ENCODE measurements at places on chromosomes 6 and 20.

DNA sequence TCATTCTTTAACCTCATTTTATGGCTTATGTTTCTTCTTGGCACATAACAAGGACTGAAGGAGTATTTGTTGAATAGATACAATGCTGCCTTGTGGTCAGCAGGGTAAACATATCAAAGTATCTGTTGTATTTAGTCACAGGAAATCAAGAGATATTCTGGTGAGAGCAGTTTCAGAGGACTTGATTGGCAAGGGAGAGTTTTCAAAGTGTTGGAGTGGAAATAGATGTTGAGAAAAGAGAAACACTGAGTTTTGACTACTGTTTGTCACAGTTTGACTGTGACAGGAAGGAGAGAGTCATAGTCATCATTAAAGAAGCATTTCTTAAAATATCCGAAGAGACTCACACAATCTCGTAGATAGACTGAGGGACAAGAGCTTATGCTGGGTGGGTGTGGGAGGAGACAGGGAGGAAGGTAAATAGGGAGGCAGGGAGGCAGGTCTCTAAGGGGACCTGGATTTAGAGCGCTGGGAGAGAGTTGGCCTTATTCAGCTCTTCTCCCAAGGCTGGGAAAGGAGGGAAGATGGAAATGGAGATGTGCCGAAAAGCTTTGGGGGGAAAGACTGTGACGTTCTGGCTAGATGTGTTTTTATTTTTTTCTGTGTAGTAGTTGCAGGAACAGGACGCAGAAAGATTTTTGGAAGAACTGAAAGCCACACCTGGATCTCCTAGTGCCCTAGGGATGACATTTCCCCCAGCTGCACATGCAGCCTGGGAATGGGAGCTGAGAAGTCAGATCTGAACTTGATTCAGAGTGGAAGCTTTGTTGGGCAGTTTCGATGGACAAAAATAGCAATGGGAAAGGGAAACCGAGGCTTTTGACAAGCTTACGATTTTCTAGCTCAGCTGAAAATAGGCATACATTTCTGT is 65.0 kb upstream of the IFNGR1 start:
- DNase-seq: no peak

DNA sequence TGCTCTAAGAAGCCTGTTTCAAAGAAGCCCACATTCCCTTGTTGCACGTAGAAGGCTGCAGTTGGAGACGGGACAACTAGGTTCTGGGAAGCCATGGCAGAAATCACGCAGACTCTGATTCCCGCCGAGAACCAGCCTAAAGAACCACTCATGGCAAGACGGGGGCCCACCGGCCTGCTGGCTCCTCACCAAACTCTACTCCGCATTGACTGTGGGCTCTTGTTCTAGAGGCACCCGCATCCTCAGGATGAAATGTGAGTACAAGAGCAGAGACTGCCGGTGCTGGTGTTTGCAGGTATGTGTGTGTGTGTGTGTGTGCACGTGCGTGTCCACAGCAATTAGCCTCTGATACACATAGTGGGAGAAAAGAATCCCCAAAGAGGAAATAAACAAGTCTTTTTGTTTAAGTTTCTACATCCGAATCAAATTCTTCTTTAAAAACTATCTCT is 42.3 kb upstream of the NR2E1 start:
- DNase-seq: no peak

- no peak for DNase-seq
These were observed 226.3 kb upstream of the DTNBP1 start for GRCh38 chr6:15888798-15889772.

GRCh38 chr6:20208687-20209378 is 3.4 kb downstream of the MBOAT1 start:
- no peak for DNase-seq

DNA sequence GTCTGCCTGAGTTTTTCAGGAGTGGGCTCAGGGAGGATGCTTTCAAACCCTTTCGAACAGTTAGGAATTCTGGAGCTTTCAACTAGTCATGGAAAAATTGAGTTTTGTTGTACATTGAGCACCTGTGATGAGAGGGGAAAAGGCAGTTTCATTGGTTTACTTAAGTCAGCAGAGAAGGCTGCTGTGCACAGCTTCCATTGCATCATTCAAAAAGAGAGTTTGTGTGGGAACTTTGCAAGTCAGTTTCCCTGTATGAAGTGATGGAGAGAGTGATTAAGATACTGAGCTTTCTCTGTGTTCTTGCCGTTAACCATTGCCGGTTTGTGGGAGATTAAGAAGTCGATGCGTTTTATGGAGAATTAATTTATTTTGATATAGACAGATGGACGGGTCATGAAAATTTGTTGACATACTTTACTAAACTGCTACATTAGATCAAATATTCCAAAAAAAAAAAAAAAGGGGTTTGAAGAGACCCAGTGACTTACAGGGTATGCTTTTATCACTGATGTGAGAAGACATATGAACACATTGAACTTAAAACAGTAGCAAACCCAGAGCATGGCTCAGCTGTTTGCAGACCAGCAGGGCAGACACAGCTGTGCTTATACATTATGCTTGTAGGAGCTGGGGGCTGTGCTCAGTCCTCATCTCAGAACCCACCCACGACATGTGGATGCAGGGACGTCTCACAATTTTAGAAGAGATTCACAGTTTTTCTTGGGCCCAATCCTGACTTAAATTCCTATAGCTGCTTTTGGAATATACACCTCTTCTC is 234.1 kb downstream of the SOX4 start:
- DNase-seq: no peak

DNA sequence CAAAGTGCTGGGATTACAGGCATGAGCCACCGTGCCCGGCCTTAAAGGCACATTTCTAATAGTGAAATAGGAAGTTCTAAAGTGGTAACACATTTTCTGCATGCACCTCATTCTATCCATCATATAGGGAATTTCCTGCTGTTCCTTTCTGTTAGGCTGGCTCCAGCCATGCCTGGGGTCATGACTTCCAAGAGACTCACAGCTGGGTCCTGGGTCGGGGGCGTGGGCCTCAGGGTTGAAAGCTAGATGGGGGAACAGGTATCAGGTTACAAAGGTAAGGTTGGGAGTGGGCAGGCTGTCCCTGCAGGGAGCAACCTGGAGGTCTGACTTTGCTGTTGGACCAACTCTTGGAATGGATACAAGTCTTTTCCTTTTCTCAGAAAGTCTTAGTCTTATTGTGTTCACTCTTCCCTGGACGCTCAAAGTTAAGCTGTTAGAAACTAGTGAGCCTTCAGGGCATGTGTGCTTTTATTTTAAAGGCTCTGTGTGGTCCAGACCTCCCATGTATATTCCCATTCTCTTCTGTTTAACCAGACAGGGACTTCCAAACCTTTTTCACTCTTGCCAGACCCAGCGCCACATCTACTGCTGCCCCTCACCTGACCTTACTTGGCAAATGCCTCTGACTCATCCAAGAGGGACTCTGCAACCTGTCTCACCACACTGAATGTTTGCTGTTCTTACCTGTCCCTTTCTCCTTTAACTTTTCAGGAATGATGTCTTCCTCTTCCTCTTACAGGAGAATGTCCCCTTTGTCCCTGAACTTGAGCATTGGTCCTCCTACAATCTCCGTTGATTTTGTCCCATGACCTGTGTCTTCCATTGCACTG is 64.4 kb downstream of the TMEM170B start:
- no peak for DNase-seq

DNA sequence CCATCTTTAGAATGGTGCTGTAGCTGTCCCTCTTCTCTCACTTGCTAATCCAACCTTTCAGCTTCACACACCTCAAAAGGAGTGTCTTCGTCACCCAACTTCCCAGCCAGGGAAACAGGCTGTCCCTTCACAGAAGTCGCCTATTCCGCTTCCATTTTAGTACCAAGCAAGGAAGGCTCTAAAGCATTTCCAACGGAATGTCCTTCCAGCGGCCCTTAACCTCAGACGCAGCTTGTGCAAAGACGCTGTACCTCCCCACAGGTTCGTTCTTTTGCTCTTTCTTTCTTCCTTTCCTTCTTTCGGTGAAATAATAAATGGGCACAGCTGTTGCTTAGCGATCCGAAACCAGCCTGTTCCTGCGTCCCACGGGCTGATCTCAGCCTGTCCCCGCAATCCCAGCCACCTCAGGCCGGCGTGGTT is 1.5 kb downstream of the PTPRT start:
- no peak for DNase-seq

GRCh38 chr6:110217266-110217665 is 37.0 kb downstream of the CDC40 start:
- DNase-seq: no peak

GRCh38 chr20:44858606-44859360 is 26.7 kb upstream of the YWHAB start:
- DNase-seq: no peak

DNA sequence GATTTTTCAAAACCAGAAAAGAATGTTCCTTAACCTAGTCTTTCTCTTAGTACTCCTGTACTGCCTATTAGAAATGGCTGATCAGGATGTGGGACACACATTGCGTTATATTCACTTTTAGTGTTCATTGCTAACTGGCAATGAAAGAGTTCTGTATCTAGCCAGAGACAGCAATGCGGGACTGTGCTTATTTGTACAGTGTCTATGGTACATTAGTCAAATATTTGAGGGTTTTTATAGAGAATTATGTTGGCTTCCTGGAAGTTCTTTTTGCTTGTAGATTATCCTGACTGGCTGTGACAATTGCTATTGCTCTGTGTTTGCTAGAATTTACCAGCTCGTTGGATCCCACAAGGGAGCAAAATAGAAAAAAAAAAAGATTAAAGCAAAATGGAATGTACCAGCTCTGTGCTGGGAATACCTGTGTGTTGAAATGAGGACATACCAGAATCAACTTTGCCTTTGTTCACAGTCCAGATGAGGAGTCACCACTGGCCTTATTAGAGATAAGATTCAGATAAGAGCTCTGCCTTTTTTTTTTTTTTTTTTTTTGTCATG is 22.4 kb upstream of the IFNGR1 start:
- DNase-seq: no peak

DNA sequence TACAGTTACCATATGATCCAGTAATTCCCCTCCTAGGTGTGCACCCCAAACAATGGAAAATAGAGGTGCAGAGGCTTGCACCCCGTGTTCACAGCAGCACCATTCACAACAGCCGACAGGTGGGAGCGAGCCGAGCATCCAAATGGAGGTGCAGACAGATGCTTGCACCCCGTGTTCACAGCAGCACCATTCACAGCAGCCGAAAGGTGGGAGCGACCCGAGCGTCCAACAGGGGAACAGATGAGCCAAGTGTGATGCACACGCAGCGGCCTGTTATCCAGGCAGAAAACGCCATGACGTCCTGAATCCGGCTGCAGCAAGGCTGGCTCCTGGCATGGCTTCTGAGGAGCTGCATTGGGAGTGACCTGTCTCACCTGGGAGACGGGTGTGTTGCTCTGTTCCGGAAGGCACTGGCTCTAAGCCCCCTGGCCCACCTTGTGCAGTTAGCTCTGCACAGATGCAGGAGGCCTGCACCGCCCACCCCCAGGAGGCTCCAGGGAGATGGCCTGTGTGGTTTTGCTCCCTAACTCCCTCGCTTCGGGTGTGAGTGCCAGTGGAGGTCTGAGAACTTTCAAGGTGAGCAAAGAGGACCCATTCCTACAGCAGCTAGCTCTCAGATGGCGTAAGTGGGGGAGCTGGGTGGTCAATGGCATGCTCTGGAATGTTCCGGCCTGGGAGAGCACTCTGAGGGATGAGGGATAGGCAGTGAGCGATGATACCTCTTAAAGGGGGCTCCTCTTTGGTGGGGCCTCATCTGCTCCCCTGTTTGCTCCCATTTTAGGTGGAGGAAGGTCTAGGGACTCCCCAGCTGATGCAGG is 47.8 kb upstream of the FRMD1 start:
- DNase-seq: no peak

DNA sequence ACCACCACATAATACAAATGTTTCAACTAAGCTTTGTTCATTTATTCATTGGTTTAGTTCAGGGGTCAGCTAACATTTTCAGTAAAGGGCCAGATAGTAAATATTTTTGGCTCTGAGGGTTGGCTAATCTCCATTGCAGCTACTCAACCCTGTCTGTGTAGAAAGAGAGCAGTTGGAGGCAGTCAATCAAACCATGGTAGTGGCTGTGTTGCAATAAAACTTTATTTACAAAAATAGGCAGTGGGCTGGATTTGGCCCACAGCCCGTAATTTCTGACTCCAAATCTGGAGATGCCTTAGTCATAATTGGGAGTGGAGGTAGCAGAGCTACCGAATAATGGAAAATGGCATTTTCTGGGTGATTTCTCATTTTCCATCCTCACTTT is 242.5 kb upstream of the ZFP64 start:
- no peak for DNase-seq

- DNase-seq: no peak
These were observed 14.2 kb downstream of the NHSL1 start for GRCh38 chr6:138485005-138485545.

GRCh38 chr6:27139756-27140579 is 107.5 kb upstream of the PRSS16 start:
- DNase-seq: no peak

DNA sequence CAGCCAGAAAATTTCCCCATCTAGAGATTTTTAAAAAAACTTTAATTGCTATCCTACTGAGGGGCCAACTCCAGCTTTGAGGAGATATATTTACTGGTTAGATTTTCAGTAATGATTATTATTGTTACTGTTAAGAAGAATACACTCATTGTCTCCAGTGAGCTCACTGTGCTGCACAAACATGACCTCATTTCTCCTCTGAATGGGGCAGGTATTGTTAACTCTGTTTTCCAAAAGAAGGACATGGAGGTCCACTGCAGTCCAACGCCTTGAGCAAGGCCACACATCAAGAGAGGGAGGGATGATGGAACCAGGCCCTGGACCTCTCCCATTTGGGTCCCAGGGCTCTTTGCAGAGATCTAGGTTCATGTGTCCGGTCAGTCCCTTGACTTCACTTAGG is 13.9 kb upstream of the SCUBE3 start:
- DNase-seq: no peak

DNA sequence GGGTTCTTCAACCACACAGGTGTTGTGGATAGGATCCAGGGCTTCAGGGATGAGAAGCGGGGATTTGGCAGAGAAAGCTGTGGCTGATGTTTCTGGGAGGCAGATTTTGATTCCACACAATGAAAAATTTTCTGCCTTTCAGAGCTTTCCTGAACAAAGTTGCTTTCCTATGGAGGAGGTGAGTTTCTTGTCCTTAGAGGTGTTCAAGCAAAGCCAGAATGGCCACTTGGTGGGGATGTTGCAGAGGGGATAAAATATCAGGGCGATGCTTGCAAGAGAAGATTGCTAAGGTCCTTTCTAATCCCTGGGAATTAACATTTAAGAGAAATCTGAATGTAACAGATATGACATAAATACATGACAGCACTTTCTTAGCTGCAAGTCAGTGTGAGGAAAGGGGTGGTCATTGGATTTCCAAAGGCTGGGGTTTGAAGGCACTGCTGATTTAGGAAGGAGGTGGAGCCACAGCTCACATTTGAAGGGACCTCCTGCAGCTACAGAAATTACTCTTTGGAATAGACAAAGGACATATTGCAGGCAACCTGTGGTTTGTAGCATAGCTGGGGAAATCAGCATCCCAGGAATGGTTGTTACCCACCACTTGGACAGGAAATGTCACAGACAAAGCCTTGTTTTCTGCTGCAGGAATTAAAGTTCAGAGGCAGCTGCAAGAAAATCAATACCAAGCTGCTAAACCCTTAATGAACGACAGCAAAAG is 271.1 kb upstream of the CHD6 start:
- no peak for DNase-seq

- no peak for DNase-seq
These were observed 314.0 kb upstream of the JAG1 start for GRCh38 chr20:10987651-10988383.

- DNase-seq: no peak
These were observed 105.6 kb downstream of the FARS2 start for GRCh38 chr6:5366941-5367340.
